Caki2 (cell line): ENCODE measurements at places on chromosomes 6 and 20.

GRCh38 chr20:50286174-50286511, 95.5 kb downstream of the CEBPB start:
- no peak for DNase-seq

DNA sequence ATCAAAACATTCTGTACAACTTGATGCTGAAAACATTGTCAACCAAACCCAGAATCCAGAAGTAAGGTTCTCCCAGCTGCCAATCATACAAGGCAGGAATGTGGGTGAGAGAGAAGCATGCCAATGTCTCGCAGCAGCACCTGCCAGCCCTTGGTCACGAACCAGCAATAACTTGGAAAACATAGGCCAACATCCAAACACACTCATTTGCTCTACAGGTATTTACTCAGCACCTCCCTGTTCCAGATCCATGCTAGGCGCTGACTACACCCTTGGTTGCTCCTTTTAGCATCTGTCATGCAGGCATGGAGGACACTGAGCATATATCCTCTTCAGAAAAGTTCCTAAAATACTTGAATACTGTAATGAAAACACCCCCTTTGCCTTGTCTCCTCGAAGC, 63.6 kb downstream of the FAXC start:
- no peak for DNase-seq

- peak; percentile 75 for DNase-seq
Observed at GRCh38 chr6:167127785-167128531, 5.1 kb downstream of the CCR6 start.

- no peak for DNase-seq
Observed at GRCh38 chr6:148779142-148779562, 32.3 kb downstream of the UST start.

GRCh38 chr6:160044687-160045086, 75.8 kb downstream of the IGF2R start:
- no peak for DNase-seq

DNA sequence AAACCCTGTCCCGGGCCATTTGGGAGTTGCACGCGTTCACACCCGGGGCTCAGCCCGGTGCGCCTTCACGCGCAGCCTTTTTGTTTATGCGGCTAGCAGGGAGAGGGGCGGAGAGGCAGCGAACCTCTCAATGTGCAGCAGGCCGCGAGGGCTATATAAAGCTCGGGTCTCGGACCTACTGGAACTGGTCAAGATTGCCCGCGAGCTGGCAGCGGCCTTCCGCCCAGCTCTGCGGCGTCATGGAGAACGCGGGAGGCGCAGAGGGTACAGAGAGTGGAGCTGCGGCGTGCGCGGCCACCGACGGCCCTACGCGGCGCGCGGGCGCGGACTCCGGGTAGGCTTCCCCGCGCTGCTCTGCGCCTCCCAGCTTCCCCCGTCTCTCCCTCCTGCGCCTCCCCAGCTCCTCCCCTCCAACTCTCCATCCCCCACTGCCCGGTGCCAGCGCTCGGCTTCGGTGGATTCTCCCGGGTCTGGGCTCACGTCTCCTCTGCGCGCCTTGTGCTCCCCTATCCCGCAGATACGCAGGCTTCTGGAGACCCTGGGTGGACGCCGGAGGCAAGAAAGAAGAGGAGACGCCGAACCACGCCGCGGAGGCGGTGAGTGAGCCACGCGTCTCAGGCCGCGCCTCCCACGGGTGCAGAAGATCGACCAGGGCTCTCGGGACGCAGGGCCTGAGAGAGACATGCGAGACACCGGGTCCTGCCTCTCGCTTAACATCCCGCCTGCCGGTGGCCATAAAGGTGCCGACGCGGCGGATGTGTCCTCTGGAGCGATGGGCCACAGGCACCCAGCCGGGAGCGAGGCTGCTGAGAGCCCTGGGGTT, at the start of gene RIPPLY2:
Gene RIPPLY2, plus strand, starts transcription at position 183 of the 823 bp plus-strand sequence. Its CDS starts 57 bp downstream, at position 240.
- DNase-seq = no peak

GRCh38 chr6:40524797-40525585, 62.2 kb downstream of the LRFN2 start:
- DNase-seq = no peak

DNA sequence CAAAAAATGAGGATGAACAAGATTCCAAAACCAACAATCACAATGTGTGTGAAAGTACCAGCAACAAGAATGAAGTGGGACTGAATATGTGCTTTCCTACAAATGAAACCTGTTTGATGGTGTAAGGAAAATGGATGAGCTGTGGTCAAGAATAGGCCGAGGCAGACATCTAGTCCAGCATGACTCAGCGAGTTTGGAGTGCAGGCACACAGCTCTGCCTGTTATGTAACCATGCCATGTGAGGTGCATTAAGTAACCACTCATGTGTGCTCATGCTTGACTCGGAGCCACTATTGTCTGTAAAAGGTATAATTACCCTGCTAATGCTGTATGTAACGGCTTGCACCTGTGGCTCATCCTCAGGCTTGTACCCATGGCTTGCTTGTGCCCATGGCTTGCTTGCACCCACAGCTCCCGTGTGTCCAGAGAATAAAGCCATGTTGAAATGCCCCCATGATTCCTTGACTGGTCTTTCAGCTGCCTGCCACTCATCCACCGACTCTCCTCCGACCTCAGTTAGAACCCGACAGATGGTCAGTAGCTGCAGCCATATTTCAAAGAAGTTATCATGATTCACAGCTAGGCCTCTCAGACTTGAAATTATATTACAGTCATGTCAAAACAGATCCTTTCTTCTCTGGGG, 98.7 kb downstream of the BACH2 start:
- peak; percentile 71 for DNase-seq

- peak; percentile 67 for DNase-seq
Observed at GRCh38 chr6:124962639-124963415, 590 bp downstream of the RNF217 start.

GRCh38 chr20:49187330-49187850, 744 bp downstream of the STAU1 start:
- DNase-seq = no peak

- DNase-seq = no peak
Observed at GRCh38 chr6:32191696-32192607, 491 bp downstream of the GPSM3 start.

- DNase-seq = no peak
Observed at GRCh38 chr6:146219101-146219500, 190.2 kb downstream of the GRM1 start.

DNA sequence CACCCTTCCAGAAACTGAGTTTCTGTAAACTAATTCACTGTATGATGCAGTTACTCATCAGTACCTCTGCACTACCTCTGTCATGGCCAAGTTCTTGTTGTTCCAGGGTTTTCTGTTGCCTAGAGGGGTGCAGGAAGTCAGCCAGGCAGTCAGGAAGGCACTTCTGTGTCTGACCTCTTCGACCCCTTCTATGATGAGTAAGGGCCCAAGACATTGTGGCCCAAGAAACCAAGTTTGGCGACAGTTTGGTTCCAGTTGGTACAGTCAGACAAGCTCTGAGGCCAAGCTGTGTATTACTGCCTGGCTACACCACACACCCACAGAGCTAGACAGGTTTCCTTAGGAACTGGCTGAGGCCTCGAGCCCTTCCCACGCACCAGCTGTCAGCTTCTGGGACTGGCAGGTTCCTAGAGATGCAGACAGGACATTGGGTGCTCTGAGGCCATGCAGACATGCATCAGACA, 41.2 kb downstream of the TRAF3IP2 start:
- no peak for DNase-seq

DNA sequence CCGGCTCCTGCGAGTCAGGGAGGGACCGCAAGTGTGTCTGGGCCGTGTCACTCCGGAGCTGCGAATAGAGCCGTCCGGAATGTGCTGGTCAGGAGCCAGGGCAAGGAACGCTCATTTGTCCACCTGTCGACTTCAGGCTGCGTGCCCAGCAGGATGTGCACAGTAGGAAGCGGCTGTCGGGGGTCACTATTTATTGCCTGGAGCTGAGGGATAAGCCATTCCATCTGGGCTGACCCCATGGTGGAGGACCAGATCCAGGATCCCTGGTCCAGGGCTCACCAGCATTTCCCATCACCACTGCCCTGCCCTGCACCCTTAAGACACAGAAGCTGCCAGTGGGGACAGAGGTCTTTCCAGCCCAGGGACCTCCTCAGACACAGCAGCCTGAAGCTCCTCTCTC, 14.7 kb downstream of the NTSR1 start:
- DNase-seq = no peak

DNA sequence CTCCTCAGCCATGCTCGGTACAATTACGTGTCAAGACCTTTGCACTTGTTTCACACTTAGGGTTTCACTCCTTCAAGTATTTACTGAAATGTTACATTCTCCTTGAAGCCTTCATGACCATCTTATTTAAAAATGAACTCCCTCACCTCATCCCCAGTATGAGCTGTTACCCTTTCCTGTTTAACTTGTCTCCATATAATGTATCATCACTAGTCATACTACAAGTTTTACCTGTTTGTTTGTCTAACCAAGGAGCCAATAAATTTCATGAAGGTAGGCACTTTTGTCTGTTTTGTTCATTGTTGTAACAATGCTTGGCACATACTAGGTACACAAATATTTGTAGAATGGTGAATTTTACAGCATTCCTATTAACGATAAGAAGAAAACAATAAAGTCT, 46.1 kb upstream of the MTRF1L start:
- DNase-seq = no peak

DNA sequence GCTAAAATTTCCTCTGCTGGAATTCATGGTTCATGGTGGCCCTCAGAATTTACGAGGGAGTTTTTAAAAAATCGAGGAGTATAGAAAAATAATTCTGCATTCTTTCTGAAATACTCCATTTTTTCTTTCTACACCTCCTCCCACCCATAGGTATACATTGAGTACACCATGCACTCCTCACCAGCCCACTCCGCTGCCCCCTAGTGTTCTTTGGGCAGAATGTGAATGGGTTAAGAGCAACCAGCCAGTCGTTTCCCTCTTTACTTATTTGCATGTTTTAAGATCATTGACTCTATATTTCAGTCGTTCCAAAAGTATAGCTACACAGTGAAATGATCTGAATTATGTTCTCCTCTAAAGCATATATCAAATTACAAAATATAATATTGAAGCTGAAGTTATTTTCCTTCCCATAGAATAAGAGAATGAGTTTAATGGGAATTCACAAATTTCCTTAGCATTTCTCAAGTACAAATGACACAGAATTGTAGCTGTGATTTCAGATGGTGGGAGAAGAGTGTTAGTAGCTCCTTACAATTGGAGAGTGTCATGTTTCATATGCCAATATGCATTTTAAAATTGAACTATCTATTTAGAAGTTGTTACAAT, 977.7 kb upstream of the SLC35B3 start:
- DNase-seq = no peak

DNA sequence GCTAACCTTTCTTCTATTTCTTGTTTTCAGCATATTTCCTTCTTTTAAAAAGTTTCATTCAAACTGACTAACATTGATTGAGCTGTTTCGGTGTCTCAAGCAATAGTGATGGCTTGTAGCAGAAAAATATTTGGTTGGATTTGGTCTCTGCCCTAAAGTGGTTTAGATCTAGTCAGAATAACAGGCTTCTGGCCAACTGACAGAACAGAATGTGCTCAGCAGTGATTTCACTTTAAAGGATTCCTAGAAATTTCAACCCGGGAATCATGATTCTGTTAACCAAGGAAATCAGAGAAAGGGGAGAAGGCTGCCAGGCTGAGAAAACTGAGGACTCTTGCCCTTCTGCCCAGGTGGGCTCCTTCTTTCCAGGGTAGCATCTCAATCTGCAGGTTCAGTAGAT, 16.6 kb upstream of the GSTA1 start:
- DNase-seq = no peak

GRCh38 chr6:147166992-147167391, 37.2 kb upstream of the STXBP5 start:
- no peak for DNase-seq

- no peak for DNase-seq
Observed at GRCh38 chr6:12608016-12608860, 108.3 kb upstream of the PHACTR1 start.

- no peak for DNase-seq
Observed at GRCh38 chr20:25117990-25118389, 36.0 kb upstream of the VSX1 start.

GRCh38 chr6:35317483-35318195, 20.0 kb downstream of the DEF6 start:
- DNase-seq = no peak

DNA sequence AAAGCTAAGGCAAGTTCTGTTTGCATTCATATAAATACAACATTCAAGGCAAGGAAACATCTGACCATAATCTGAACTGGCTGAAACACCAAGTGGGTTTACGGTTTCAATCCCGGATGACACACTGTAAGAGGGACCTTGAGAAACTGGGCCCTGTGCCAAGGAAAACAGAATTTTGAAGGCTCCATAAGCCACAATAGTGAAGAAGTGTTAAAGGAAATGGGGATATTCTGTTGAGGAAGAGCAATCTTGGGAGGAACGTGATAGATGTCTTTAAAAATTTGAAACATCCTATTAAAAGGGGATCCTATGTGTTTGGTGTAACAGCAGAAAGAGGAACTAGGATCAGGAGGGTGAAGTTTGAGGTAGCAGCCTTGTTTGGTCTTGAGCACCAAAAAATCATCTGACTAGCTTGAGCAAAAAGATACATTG, 82.4 kb upstream of the TAB2 start:
- peak; percentile 54 for DNase-seq

DNA sequence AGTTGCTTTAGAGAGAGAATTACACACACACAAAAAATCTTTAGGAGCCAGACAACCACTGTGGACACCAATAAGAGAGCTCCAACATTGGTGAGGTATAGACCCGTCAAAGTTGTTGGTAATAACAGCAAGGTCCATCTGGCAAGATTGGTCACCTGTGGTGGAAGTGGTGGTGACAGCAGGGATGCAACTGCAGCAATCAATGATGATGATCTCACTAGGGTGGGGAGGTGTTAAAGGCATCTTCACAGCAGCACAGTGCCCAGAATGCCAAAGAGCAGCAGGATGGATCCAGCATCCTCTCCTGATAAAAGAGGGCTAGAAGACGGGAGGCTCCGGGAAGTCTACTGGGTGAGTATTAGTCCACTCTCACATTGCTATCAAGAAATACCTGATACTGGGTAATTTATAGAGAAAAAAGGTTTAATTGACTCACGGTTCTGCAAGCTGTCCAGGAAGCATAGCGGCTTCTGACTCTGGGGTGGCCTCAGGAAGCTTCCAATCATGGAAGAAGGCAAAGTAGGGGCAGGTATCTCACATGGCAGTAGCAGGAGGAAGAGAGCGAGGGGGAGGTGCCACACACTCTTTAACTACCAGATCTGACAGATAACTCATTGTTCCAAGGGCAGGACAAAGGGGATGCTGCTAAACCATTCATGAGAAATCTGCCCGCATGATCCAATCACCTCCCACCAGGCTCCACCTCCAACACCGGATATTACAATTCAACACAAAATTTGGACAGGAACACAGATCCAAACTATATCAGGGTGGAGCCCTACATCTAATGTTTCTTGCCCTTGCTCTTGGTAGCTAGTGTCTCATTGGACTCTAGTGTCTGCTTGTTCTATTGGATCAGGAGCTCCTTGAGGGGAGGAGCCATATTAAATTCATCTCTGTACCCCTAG, 48.9 kb downstream of the KLHL31 start:
- peak; percentile 90 for DNase-seq

DNA sequence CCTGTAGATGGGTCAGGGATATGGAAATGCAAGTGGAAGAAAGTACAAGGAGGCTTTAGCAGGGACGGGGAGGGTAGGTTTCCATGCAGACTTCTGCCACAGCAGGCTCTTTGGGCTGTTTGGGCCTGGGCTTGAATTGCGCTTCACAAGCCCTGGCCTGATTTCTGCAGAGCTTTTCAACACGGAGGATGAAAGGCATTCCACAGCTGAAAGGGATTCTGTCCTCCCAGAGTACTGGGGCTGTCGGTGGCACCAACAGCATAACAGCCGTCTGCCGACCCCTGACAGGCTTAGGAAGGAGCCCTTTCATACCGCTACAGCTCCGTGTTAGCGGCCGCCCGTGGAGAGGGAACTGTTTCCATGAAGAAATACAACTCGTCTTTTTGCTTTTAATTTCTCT, 22.9 kb upstream of the TBC1D7 start:
- no peak for DNase-seq
